NCI-H1417 treated with DMSO at 0.1 percent for 48 hours (cell line): ENCODE measurements at places on chromosomes 3 and 15.

GRCh38 chr3:38548154-38548931, 52.2 kb downstream of the EXOG start:
- DNase-seq: no peak

DNA sequence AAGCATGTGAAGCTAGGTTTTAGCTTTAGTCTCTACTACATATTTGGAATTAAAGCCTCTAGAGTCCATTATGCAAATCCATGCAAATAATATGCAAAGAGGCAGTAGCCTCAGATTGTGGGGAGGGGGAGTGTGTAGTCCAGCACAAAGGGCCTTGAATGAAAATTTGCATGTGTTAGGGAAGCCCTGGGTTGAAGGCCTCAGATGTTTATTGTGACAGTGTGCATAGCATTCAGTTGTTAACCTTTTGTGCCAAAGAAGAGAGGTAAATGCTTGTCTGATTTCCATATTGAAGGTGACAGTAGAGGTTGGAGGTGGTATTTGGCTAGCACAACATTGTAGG, 24.5 kb upstream of the BFSP2 start:
- DNase-seq: no peak

DNA sequence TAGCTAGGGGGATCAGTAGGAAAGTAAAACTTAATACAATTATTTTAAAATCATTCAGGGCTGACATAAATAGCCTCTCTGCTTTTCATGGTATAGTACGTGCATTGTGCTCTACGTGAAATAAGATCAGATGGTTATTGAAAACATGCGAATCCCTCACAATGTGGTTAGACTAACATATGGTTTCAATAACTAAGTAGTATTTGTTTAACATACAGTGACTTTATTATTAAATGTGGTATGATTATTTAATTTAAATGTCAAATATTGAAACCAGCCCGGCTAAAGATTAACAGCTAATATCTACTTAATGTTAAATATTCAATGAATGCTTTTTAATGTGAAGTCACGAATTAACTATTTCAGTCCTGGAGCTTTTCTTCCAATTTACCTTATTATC, 473.9 kb upstream of the THBS1 start:
- DNase-seq: no peak

DNA sequence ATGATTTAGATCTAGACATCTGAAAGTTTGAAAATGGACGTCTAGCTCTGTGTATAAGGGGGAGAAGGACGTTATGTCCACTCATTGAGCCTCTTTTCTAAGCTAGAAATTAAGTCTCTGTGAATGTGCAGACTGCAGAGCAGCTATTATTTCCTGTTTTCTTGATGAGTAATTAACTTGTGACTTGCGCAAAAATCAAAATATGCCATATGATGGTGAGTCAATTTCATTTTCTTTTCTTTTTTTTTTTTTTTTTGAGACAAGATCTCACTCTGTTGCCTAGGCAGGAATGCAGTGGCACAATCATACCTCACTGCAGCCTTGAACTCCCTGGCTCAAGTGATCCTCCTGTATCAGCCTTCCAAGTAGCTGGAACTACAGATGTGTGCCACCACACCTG, 14.1 kb downstream of the LACTB start:
- no peak for DNase-seq

DNA sequence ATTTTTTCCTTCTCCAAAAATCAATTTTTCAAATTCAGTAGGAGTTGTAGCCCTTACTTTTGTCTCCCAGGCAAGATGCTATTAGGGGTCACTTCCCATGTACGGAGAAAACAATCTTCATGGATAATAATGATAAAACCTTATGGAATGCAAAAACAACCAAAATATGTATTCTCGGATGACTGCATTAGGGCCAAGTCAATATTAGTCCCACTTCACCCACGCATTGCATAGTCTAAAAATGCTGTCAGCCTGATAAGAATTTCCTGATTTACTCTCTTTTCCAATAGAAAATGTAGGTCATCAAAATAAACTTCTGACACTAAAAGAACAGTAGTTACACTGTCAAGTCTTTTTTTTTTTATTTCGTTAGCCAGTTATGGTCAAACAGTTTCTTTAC, 2.7 kb downstream of the VGLL3 start:
- no peak for DNase-seq

- no peak for DNase-seq
These were observed 202.5 kb downstream of the ROBO2 start for GRCh38 chr3:77242371-77242770.

DNA sequence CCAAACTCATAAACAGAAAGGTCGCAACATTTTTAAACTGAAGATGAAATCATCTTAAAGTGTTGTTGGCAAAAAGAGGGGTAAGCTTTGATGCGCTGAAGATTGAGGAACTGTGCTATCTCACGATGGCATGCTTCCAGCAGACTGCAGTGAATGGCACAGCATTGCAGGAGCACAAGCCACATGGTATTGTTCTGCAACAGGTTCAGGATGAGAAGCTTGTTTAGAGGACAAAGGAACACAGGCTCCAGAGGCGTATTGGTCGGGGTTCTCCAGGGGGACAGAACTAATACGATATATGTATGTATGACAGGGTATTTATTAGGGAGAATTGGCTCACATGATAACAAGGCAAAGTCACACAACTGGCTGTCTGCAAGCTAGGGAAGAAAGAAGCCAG, 13.8 kb upstream of the PLD1 start:
- no peak for DNase-seq

DNA sequence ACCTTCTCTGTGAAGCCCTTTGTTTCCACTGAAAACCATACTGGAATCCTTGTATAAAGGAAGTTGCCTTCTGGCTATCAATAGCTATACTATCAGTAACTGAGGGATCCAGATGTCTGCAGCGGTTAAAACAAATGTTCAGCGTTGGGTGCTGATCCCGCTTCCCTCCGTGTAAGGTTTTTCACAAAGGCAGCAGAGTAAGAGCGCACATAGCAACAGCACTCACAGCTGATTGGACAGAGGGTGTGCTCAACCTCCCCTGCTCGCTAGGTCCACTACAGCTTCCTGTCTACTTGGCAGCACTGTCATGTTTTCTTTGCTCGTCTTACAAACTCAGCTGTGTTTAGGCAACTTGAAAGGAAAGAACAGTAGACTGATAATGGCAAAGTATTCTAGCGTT, 27.3 kb downstream of the ATOSA start:
- peak; percentile 26 for DNase-seq

DNA sequence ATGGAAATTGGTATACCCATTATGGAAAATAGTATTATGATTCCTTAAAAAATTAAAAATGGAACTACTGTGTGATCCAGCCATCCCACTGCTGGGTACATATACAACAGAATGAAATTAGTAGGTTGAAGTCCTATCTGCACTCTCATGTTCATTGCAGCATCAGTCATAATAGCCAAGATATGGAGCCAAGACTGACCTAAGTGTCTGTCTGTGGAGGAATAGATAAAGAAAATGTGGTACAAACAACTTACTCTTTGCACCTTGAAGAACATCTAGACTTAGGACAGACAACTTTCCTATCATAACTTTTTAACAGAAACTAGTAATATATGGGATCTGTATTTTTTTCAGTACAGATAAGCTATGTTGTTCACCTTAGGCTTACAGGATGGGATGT, 30.0 kb upstream of the PPARG start:
- DNase-seq: no peak

GRCh38 chr3:54670201-54671000, 257.5 kb downstream of the LRTM1 start:
- DNase-seq: peak; percentile 49

- no peak for DNase-seq
These were observed 164.7 kb upstream of the NSMCE3 start for GRCh38 chr15:29434280-29434679.

DNA sequence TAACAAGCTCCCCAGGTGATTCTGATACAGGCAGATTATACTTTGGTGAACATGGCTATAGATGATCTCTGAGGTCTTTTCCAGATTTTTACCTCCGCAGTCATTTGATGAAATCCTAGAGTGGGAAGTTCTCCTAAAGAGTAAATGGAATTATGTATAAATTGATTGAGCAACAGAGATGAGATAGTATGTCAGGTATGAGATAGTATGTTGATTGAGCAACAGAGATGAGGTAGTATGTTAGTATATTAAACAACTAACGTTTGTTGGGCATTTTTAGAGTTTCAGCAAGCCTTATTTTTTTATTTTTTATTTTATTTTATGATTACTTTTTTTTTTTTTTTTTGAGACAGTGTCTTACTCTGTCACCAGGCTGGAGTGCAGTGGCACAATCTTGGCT, 265.0 kb upstream of the SOX2 start:
- no peak for DNase-seq
